Jurkat, Clone E6-1 (cell line): ENCODE measurements at places on chromosomes 2 and 18.

DNA sequence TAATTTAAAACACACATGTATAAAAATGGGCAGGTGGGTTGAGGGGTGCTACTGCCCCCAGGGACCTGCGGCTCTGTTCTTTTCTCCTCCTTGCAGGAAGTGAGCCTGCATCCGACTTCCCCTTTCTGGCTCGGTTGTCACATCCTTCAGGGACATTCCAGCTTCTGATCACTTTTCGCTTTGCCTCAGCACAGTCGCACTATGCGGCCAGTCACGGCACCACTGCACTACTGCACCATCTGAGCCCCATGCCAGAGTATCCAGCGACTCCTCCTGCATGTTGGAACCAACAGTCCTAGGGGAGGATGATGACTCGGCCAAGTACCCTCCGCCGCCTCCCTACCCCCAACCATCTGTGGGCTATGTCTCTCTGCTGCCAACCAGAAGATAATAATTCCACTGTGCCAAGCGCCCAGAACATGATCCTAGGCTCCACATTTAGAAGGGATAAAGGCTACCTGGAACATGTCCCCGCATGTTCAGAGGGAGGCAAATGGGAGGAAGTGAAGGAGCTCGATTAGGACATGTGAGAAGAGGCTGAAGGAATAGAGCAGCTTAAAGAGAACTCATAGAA lies 17.6 kb downstream of the CDC42EP3 start:
- no peak for DNase-seq

GRCh38 chr18:8799001-8799400 lies 93.6 kb downstream of the MTCL1 start:
- DNase-seq: no peak

GRCh38 chr2:10844097-10844496 lies 31.5 kb upstream of the PDIA6 start:
- no peak for DNase-seq

DNA sequence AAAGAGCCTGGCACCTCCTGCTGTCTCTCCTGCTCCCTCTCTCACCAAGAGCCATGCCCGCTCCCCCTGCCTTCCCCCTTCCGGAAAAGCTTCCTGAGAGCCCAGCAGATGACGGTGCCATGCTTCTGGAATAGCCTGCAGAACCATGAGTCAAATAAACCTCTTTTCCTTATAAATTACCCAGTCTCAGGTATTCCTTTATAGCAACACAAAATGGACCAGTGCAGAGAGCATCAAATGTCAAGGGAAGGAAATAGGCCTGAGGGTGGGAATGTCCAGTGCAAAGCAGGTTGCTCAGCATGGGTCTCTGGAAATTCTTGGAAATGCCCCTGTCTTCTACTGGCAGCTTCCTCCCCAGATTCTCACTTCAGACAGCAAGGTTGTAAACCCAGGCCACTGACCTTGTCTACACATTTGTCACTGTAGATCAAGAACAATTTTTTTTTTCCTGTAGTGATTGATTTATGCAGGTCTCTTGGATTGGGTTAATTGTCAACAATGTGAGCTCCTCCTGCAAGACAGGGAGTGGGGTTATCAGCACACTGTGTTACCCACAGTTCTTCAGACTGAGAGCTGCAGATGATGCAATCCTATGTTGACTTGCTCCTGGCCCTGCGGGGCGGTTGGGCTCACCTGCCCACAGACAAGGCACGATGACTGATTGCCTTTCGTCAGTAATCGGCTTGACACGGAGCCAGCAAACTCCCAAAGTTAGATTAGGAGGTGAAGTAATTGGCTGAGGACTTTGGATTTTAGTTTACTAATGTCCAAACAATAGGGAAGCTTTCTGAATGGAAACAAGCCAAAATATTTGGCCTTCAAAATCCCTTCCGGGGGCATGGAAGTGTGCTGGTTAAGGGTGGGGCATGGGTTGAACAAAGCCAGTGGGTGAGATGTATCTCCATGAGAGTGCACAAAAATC lies 5.4 kb upstream of the BOD1L2 start:
- no peak for DNase-seq

DNA sequence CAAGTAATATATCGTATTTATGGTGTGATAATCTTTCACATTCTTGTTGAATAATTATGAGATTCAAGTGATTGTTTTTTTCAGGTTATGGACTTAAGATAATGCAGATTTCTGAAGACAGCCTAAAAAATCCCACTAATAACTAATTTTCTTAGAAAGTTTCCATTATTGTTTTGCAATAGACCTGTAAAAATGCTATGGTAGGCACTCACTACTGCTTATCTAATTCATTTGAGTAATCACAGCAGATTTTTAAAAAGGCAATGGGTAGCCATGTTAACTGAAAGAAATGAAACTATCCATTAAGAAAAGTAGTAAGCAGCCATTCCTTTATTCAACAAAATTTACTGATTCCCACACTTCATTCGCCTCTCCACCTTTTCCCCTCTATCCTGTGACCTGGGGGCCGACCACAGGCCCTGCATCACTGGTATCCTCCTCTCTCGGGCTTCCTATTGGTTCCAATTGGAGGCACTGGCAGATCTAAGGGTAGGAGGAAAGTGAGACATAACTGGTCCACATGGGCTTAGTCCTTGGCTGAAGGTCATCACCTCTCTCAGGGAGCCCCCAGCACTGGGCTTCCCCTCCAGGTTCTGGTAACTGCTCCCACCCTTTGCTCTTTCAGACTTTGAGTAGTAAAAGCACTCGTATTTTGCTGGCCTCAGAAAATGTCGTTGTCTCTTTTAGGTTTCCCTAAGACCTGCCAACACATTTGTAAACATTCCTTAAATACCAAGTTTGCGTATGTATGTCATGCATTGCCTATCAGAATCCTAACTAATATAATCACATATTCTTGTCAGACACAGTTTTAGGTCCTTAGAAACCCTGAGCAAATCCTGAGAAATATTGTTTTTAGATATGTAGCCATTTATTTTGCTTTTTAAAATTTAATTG lies 18.5 kb downstream of the RBMS1 start:
- no peak for DNase-seq

GRCh38 chr18:11419338-11419737 lies 190.1 kb upstream of the SLC35G4 start:
- DNase-seq: no peak

GRCh38 chr2:105404736-105405135 lies 5.9 kb upstream of the FHL2 start:
- DNase-seq: no peak

DNA sequence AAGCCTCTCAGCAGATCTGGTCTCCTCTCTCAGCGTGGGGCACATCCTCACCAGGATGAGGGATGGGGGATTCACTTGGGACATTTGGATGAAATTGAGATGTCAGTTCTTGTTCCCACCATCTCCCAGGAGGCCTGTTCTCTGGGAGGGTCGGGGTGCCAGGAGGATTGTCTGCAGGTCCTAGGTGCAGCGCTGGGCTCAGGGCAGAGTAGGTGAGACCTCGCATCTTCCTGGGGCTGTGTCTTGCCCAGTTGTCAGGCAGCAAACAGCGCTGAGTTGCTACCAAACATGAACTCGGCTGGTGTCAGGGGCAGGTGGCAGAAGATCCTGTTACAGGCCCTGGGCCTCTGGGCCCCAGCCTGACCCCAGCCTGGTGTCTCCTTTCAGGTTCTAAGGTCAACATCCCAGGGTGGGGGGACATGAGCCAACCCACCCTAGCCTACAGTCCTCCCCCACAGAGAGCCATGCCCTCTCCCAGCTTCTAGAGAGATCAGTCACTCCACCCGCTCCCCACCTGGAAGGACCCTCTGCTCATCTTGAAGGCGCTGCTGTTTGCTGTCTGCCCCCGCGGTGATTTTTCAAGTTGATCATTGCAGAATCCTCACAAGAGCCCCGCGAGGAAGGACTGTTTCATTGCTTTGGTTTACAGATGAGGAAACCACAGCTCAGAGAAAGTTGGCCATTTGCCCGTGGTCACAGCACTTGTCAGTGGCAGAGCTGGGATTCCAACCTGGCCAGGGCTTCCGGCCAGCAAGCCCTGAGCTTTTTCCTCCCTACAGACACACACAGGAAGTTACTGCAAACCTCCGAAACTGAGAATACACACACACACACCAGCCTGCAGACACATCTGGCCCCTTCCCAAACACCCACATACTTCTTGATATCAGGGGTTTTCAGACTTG lies 83.9 kb downstream of the STPG4 start:
- DNase-seq: peak; percentile 31

DNA sequence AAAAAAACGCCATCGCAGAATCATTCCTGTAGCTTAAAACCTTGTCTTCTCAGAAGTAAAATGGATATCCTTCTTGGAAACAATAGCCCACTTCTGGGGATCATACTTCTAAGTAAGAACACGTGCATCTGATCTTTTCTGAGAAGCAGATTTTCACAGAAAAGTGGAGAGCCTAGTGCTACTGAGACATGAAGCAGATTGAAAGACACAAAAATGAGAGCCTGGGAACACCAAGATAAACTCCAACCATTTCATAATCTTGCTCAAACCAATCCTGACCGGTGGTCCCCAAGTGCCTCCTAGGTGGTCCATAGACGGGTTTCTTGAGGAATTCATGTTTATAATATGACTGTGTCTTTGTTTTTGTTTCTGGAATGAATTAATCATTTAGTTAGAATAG lies 191.2 kb downstream of the IRS1 start:
- DNase-seq: no peak

GRCh38 chr2:114049280-114049679 lies 159.4 kb downstream of the ACTR3 start:
- DNase-seq: no peak

- no peak for DNase-seq
Observed at GRCh38 chr2:126981476-126981875, 82.8 kb downstream of the TEX51 start.

- no peak for DNase-seq
Observed at GRCh38 chr18:79493801-79494211, 98.1 kb downstream of the NFATC1 start.

- no peak for DNase-seq
Observed at GRCh38 chr2:8171608-8172007, 510.2 kb upstream of the ID2 start.

- DNase-seq: peak; percentile 71
Observed at GRCh38 chr2:201882353-201883090, 76.2 kb downstream of the CDK15 start.

DNA sequence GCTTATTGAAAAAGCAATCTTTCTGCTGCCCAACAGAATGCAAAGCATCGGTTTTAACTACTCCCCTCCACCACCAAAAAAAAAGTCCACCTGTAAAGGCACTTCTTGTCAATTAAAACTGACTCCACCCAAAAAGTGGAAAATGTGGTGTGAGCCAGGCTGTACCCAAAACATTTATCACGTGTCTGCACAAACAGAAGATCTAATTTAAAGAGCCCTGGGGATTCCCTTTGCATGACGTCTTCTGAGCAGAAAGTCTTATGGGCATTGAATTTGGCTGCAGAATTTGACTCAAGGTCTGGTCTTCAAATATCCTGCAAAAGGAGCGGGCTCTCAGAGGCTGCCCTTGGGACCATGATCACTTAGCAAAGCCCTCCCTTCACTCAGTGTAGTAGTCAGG lies 358.3 kb upstream of the KLHL29 start:
- no peak for DNase-seq

DNA sequence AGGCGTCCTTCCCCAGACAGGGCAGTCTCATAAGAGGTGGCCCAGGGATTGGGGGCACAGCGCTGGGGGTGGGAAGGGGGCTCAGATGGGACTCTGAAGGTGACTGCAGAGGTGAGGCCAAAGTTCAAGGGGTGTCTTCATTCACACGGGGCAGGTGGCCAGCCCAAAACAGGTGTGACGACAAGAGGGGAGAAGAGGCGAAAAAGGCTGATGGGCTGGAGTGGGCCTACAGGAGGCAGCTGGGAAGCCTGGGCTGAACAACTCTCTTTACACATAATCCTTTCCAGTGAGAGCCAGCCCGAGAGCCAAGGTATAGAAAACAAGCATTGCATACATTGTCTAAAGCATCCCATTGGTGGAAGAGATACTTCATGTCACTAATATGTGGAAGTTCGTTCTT lies 130.9 kb upstream of the ASB18 start:
- no peak for DNase-seq

- DNase-seq: no peak
Observed at GRCh38 chr2:184113696-184114403, 484.5 kb upstream of the ZNF804A start.

- DNase-seq: no peak
Observed at GRCh38 chr2:171800639-171801038, 93.4 kb downstream of the SLC25A12 start.

- peak; percentile 7 for DNase-seq
Observed at GRCh38 chr2:187554011-187554703, at the start of gene TFPI. TFPI (minus strand) TSS chr2:187554435; CDS start chr2:187503768, 50,667 bp downstream.

DNA sequence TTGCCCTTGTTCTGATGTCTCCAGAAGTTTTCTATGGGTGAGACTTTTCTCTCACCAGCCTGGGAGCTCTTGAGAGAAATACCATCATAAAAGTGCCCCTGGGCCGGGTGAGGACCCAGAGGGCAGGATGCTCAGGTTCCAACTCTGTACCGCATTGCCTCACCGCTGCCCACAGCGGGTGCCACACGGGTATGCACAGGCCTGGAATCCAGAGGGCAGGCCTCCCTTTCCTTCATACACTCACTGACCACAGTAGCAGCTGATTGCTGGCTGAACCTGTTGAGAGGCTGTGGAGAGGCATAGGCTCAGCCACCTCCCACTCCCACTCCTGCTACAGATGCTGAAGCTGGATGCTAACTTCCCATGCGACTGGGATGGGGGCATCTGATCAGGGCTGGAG lies 293.8 kb downstream of the CYP26B1 start:
- DNase-seq: no peak

- no peak for DNase-seq
Observed at GRCh38 chr18:58895385-58895784, 30.7 kb downstream of the ZNF532 start.

- DNase-seq: no peak
Observed at GRCh38 chr2:124476291-124476690, 451.2 kb downstream of the CNTNAP5 start.

DNA sequence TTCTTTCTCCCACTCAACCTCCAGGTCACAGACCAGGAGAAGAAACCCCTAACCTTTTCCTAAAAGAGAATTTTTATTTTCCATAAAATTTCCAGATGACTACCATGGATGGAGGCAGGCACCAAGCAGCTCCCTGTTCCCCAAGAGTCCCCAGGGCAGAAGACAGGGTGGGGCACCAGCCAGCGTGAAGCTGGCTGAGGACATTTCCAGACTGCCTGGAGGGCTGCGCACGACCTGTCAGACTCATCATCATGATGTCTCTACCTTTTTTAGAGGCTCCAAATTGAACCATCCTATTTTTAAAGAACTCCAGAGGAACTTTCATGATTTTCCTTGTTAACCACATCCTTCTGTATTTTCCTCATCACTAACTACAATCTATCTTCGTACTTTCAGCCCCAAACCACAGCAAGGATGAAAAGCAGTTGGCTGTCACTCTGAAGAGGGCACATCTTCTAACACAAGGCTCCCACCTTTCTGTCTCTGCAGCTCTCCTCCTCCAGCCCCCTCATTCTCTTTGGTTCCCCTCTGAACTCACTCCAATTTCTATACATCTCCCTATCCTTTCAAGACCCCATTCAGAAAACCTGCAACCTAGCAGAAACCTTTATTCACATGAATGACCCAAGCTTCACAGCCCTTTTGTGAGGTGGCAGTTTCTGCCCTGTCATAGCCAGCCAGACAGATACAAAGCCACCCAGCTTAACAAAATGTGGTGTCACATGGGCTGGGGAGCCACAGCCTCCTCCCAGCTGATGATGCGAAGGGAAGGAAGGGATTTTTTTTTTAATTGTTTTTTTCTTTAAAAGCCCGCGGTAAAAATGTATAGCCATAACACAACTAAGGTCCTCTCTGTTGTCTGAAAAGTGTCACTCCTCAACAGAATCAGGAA lies 11.1 kb downstream of the AMMECR1L start:
- DNase-seq: no peak

GRCh38 chr18:22946217-22946616 lies 13.1 kb downstream of the RBBP8 start:
- DNase-seq: no peak
